AG04450 (cell line): ENCODE measurements at places on chromosomes 11 and 22.

GRCh38 chr11:117385471-117385870 is 57.8 kb downstream of the CEP164 start:
- DNase-seq: no peak

DNA sequence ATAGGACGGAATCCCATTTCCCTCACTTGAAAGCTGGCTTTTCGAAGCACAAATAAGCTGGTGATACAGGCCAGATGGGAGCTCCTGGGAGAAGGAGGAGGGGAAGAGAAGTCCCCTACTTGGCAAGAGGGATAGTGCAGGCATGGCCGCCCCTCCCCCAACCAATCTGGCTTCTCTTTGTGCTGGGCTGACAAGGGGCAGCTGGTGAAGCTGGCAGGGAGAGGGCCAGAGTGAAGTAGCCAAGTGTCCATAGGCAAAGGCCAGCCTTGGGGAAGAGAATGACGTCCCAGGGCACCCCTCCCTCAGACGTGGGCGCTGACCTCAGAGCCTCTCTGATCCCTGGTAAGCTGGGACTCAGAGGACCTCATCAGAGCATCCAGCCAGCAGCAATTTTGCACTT is 78.7 kb upstream of the GRAMD1B start:
- DNase-seq: no peak

- DNase-seq: no peak
Measured at GRCh38 chr22:22403771-22404170, 104.8 kb downstream of the ZNF280B start.

DNA sequence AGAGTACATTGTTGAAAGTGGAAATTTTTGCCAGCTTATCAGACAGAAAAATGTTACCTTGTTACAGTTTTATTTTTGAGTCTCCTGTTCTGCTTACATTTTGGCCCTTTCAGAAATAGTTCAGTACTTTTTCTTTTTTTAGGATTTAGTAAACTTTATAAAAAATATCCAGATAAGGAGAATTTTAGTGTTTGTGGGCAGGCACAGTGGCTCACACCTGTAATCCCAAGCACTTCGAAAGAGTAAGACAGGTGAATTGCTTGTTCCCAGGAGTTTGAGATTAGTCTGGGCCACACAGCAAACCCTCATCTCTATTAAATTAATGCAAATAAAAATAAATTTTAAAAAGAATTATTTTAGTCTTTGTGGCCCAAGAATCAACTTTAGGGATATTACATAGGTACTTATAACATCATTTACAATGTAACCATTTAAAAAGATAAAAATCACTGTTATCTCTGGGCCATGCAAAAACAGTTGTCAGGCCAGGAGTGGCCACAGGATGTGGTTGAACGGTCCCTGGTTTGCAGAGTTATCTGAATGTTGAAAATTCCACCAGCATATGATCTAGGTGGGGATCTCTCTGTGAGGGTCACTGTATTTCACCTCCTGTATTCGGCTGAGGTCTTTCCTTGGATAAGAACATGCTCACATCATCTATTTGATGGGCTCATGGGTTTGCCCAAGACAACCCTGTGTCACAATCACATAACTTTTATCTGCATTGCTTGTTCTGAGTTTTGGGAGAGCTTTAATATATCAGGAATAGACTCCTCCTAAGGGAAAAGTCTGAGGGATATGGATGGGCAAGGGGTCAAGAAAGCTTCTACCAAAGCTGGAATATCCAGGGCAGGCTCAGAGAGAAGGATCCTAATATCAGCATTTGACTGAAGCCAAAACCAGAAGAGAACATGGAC is 91.5 kb downstream of the GGTLC2 start:
- no peak for DNase-seq

DNA sequence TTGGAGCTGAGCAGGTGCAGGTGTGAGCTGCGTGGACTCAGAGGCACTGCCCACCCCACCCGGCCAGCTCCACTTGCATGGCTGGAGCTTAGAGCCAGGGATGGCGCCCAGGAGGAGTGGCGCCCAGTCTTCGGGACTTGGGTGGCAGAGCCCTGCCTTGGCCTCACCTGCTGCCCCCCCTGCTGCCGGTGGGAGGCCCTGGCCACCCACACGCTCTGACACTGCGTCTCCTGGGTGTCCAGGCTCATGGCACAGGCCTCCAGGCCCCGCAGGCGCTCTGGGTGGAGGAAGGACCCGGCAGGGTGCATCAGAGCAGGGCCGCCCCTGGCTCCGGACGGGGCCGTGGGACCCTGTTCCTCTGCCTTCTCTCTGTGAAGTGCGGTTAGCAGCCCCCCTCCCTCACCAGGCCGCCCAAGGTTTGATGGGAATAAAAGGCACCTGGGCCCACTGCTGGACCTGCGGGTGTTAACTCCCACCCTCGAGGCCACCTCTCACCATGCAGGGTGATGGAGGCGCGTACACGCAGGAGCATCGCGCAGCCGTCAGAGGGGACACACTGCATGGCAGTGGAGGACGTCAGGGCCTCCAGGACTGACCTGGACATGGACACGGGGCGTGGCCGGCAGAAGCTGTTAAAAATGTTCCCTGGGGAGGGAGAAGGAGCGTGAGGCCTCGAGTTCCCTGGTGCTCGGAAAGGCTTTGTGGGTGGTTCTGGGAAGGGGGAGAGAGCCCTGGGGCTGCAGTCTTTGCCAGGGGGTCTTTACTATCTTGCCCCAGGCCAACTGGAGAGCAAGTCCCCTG is 11.8 kb downstream of the IL17REL start:
- DNase-seq: no peak

DNA sequence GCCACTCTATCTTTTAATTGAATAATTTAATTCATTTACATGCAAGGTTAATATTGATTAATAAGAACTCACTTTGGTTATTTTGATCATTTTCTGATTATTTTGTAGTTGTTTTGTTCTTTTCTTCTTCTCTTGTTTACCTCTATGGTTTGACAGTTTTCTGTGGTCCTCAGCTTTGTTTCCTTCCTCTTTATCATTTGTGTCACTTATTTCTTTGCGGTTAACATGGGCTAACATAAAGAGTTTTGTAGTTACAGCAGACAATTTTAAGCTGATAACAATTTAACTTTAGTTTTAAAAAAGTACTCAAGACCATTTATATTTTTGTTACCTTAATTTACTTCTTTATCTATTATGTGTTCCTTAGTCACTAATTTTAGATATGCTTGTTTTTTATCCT is 1032.8 kb upstream of the RAG2 start:
- DNase-seq: no peak

DNA sequence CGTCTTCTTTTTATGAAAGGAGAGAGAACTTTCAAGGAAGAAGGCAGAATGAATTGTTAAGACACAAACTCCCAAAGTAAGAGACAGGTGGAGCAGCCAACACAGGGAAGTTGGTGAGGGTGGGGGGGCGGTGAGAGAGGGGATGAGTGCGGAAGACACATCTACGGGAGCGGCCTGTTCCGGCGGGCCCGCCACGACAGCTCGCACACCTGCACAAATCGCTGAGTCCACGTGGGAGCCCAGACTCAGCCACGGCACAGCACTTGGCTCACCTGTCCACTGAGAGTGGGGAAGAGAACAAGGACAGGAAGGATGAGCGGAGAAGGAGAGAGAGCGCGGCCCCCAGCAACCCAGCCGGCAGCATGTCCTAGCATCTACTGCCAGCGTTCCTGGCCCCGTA is 331.1 kb downstream of the CADM1 start:
- DNase-seq: no peak

- DNase-seq: no peak
Measured at GRCh38 chr11:86183694-86184093, 60.9 kb upstream of the EED start.
